Activated B cell treated with CpG ODN at 0.5 μM for 24 hours (primary cell): ENCODE measurements at places on chromosomes 11 and 22.

GRCh38 chr11:9138612-9139579 lies 47.5 kb upstream of the SCUBE2 start:
- no peak for DNase-seq
- no peak overlapping the region for H3K27ac ChIP-seq
- H3K27me3 ChIP-seq = no peaks in the 10 kb centered on the region
- H3K4me1 ChIP-seq = peaks cover 3% of the 10 kb centered on the region
- peaks cover 54% of the 10 kb centered on the region for H3K36me3 ChIP-seq

- peak; percentile 91 for DNase-seq
- peak overlapping the region; percentile 90 for H3K4me3 ChIP-seq
- H3K27me3 ChIP-seq = peaks cover 18% of the 10 kb centered on the region
- peaks cover 3% of the 10 kb centered on the region for H3K36me3 ChIP-seq
- H3K4me1 ChIP-seq = peaks cover 41% of the 10 kb centered on the region
Measured at GRCh38 chr22:37607010-37607934, 1.4 kb upstream of the GGA1 start.

DNA sequence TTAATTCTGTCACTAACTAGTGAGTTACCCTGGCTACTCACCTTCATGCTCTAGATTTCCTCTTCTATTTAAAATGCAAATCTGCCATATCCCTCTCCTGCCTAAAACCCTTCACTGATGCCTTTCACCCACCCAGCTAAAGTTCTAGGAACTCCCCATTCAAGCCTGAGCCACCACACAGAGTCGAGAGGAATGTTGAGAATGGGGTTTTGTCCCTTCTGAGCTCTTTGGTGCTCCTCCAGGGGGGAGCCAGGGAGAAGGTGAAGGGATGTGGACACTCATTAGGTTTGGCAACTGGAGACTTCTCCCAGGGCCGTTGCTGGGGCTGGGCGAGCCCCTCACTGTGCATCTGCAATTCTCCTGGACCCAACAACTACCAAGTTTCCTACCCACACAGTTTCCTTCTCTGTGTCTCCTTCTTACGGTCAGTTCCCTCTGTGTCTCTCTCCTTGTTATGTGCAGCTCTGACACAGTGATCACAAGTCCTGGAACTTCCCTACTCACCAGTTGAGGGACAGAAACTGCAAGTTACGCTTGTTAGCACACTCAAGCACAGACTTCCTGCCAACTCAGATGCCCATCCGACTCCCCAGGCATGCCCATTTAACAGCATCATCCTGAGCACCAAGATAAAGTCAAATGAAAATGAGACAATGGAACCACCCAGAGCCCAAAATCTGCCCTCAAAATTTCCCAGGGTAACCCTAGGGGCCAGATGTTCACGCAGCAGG lies 6.5 kb upstream of the IL10RA start:
- no peak for DNase-seq
- H3K4me1 ChIP-seq = peaks cover 75% of the 10 kb centered on the region
- H3K27me3 ChIP-seq = no peaks in the 10 kb centered on the region
- peak overlapping the region; percentile 64 for H3K4me3 ChIP-seq

DNA sequence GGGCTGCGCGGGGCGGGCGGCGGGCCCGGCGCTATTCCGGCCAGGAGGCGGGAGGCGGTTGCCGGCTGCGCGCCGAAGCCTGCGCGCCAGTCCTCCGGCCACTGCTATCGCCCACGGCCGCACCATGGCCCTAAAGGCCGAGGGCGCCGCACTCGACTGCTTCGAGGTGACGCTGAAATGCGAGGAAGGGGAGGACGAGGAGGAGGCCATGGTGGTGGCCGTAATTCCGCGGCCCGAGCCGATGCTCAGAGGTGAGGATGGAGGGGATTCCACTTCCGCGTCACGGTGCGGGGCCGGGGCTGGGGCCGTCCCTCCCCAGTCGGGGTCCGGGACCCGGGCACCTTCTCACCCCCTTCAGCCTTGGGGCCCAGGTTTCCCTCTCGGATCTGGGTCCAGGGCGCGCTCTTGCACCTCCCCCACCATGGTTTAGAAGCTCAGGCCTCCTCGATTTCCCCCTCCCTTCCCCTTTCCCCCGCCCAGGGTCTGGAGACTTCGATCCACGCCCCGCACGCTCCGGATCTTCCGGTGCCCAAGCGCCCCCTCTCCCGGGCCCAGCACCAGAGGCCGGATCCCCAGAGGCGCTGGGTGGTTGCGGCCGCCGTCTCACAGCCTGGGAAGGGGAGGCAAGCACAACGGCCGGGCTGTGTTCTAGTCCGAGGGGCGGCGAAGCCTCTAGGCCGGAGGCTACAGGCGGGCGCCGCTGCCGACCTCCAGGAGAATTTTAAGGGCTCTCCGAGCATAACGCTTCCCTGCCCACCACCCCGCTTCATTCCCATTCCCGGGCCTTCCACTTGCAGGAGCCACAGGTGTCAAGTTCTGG lies 517 bp downstream of the SPINDOC start:
- peak overlapping the region; percentile 85 for H3K4me3 ChIP-seq
- no peak overlapping the region for H3K27ac ChIP-seq
- peaks cover 21% of the 10 kb centered on the region for H3K4me1 ChIP-seq
- H3K27me3 ChIP-seq = no peaks in the 10 kb centered on the region
- peaks cover 23% of the 10 kb centered on the region for H3K36me3 ChIP-seq
- DNase-seq = peak; percentile 45

DNA sequence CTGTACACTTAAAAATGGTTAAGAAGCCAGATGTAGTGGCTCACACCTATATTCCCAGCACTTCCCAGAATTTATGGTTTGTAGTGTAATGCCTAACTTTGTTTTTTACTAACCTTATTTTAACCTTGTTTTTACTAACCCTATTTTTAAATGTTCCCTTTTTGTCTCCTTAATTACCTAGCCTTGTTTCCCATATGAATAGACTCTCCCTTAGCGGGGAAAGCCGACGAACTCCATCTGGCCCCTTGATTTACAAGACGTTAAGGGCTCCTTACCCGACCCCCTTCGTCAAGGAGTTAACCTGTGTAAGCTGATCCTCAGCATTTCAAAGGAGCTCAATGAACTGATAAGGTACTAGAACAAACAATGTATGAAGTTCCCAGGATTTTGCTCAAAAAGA lies 17.1 kb downstream of the APOBEC3H start:
- peak overlapping the region; percentile 85 for H3K27ac ChIP-seq
- no peak overlapping the region for H3K4me3 ChIP-seq
- no peaks in the 10 kb centered on the region for H3K27me3 ChIP-seq
- no peaks in the 10 kb centered on the region for H3K36me3 ChIP-seq

DNA sequence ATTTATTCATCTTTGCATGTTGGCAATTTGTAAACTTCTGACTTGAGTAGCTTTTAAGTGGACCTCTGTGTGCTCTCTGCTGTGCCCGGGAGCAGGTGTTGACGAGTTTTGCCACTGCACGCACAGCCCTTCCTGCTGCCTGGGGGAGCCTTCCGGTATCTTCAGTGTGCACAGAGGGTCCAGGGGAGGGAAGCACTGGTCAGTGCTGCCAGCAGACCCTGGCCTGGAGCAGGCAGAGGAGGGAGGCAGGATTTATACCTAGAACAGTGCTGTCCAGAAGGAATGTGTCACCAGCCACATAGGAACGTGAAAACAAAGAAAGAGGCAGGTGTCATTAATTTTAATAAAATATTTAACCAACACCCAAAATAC lies 403.6 kb downstream of the TBC1D22A start:
- H3K27ac ChIP-seq = no peak overlapping the region
- peaks cover 15% of the 10 kb centered on the region for H3K4me1 ChIP-seq
- DNase-seq = no peak
- H3K27me3 ChIP-seq = no peaks in the 10 kb centered on the region
